ENCODE measurements at places on chromosomes 4 and X.
A peak's percentile ranks its signal among the peaks of the same experiment; 100 is the strongest.

GRCh38 chrX:102883491-102883890, 53.6 kb upstream of the RAB40AL start:
- DNase-seq: no peak

GRCh38 chr4:15755321-15756155, 22.6 kb upstream of the CD38 start:
- peak; percentile 65 for DNase-seq

- DNase-seq: no peak
Observed at GRCh38 chr4:3227878-3228675, 20.9 kb upstream of the MSANTD1 start.

DNA sequence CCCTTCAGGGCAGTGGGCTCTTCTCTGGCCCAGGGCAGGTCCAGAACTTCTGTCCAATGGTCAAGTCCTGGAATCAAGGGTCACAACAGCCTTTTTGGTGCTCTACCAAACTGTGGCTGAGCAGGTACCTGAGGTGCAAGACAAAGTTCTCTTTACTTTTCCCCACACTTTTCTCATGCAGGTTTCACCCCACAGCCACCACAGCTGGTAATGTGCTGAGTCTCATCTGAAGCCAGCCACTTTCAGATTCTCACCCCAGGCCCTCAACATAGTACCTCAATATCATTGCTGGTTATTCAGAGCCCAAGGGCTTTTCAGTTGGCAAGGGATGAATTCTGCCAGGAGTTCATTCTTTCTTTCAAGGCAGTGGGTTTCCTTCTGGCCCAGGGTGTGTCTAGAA, 426.0 kb downstream of the TECRL start:
- DNase-seq: no peak

GRCh38 chr4:7968262-7968896, 28.7 kb upstream of the AFAP1 start:
- DNase-seq: no peak

Data from CD4-positive, alpha-beta T cell treated with Interleukin-4 for 4 hours (primary cell).